ENCODE measurements at places on chromosomes 6 and 20.
A peak's percentile ranks its signal among the peaks of the same experiment; 100 is the strongest.

DNA sequence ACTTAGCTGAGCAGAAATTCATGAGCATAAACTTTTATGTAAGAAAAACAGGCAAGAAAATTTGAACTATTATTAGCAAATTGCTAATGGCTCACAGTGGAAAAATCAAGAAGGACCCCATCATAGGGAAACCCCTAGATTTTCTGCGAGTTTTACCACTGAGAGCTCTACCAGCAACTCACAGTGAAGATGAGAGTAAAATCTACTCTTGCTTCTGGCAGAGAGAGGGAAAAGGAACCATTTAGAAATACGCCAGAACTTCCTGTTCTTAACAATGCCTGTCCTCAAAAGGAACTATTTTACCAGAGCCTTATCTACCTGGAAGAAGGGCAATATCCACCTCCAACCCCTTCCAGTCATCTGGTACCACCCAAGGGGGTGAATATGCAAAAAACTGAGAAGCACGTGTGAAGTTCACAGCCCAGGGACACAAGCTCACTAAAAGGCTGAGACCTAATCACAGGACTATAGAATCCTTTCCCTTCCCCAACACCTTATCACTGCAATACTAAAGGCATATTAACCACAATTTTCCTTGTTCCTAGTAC lies 34.4 kb upstream of the ASF1A start:
- no peak for DNase-seq

GRCh38 chr6:134315189-134315588 lies 2.7 kb downstream of the SGK1 start:
- no peak for DNase-seq

DNA sequence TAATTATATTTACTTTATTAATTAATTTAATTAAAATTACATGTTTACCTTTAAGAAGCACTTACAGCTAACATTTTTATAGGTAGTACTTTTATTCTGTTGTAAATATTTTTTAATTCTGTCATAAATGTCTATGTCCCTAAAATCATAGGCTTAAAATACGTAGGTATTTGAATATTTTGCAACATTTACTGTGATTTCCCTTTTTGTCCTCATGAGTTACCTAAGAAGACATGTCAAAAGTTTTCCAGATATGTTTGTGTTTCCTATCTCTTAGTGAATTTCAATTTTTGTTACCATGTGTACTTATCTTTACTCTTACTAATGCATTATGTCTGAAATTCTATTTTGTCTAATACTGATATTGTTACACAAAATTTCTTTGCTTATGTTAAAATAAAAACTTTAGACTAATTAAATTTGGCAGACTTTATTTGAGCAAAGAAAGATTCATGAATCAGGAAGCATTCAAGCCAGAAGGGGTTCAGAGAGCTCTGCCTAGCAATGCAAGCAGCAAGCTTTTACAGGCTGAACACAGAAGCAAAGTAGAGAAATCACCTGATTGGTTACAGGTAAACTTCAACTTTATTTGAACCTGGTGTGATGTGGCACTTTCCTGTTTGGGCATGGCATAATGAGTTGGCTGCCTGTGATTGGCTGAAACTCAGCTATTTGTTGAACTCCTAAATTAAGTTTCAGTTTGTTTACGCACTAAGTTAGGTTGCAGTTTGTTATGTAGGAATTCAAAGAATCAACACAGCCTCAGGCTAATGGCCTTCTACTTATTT lies 123.2 kb upstream of the TMEM170B start:
- no peak for DNase-seq

DNA sequence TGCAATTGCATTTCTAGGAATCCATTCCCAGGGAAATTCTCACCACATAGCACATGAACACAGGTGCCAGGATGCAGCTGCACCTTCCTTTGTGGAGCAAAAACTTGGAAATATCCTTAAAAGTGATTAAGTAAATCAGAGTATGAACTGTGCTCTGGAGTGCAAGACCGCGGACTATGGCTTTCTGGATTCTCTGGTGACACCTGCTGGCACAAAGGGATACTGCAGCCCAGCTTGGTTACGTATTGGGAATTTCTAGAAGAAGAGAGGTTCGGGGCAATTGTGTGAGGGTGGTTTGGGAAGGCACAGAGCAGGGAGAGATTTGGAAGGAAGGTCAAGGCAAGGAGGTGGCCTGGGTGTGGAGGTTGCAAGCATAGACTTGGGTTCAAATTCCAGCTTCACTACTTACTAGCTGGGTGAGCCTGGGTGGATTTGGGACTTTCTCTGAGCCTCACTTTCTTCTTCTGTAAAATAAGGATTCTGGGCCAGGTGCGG lies 15.9 kb upstream of the PEDS1 start:
- DNase-seq = peak; percentile 51

DNA sequence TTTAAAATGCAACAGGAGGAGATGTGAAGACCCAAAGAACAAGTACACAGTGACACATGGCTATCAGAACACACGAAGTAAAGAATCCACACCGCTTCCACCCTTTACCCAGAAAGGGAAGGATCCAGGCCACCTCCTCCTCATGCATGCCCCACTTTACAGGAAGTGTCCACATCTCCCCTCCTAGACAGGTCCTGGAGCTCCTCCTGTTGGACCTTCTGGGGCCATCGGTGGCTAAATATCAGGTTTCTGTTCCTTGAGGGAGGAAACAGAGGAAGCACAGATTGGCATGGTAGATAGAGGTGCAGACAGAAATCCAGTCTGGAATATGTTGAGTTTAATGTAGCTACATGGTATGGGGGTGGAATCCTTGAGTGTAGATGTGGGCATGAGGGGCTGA lies 10.9 kb downstream of the NINL start:
- peak; percentile 7 for DNase-seq

DNA sequence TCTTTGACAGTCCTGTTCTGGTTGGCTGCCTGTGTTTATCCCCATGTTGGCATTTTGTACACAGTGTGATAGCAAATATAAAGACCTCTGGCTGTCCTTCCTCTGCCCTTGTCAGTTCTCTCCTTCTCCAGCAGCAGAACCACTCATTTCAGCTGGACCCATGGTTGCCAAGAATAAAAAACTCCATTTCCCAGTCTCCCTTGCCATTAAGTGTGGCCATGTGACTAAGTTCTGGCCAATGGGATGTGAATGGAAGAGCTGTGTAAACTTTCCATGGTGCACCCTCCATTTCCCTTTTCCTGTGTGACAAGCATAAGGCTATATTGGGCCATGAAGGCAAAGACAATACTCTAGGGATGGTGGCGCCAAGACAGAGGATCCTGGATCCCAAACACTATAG lies 78.4 kb upstream of the TBC1D7 start:
- no peak for DNase-seq

GRCh38 chr6:21582651-21583050 lies 10.9 kb upstream of the SOX4 start:
- no peak for DNase-seq

DNA sequence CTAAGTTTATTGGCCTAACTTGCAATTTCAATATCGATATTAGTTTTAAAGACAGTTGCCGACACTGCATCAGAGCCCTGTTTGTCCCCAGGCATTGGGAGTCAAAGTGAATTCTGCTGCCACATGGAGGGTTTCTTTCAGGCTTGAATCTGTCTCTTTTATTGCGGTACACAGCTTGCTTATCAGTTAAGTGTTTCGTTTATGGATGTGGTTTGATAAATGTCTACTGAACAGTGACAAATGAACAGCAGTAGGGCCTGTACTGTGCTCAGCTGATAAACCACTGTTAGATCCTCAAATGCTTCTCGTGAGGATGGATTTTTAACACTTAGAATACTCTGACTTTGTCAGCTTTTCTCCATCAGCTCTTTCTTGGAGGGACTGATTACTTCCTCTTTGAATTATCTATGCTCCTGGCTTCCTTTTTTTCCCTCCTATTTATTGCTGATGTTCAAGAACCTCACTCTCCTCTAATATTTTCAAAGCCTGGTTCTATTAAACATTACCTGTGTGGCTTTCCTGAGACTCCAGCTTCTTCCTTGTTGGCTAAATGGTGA lies 240.8 kb downstream of the PLCB1 start:
- DNase-seq = no peak

- DNase-seq = no peak
These were observed 5.6 kb downstream of the PLCG1 start for GRCh38 chr20:41142919-41143318.

DNA sequence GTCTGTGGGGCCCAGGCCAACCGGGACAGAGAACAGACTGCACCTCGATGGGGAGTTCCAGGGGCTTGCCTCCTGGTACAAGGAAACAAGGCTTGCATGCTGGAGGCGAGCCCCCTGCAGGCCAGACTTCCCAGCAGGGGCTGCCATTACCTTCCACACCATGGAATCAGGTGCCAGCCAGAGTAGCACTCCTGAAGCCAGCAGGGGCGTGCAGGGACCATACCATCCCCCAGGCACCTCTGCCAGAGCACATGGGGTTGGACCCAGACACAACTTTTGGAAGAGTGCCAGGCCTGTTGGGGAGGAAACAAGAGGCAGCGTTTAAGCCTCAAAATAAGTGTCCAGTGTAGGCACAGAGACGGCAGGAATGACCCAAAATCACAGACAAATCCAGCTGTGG lies 6.5 kb downstream of the DDO start:
- DNase-seq = no peak

DNA sequence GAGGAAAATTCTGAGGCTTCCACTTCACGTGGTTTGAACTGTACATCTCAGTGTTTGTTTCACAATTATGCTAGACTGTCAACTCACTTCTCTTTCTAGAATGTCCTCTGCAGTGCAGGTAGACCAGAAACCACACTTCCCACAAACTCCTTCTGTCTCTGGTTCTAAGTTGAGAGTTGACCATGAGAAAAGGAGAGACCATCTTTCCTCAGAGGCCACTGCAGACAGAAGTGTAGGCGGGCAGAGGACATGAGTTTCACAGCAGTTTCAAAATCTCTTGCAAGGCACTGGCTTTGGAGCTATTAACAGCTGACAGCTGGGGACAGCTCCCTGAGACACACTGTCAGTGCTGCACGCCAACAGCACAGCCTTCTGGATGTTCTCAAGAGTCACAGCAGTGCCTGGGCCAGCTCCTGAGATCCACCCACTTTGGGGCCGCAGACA lies 55.4 kb upstream of the MOXD1 start:
- DNase-seq = no peak

- no peak for DNase-seq
These were observed 30.7 kb upstream of the ZBP1 start for GRCh38 chr20:57650756-57651483.

DNA sequence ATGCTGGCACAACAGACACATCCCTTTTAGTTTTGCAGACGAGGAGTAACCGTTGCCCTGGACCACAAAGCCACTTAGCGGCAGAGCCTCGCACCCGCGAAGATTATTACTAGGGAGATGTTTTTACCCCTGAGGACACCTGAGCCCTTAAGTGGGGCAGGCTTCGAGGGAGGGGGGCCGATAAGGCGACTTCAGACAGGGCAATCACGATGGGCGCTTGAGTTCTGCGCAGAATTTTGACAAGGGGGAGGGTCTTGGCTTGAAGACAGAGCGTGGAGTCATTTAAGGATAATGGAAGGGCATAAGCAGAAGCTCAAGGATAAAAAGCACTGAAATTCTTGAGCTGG lies 650 bp upstream of the TTK start:
- DNase-seq = no peak

DNA sequence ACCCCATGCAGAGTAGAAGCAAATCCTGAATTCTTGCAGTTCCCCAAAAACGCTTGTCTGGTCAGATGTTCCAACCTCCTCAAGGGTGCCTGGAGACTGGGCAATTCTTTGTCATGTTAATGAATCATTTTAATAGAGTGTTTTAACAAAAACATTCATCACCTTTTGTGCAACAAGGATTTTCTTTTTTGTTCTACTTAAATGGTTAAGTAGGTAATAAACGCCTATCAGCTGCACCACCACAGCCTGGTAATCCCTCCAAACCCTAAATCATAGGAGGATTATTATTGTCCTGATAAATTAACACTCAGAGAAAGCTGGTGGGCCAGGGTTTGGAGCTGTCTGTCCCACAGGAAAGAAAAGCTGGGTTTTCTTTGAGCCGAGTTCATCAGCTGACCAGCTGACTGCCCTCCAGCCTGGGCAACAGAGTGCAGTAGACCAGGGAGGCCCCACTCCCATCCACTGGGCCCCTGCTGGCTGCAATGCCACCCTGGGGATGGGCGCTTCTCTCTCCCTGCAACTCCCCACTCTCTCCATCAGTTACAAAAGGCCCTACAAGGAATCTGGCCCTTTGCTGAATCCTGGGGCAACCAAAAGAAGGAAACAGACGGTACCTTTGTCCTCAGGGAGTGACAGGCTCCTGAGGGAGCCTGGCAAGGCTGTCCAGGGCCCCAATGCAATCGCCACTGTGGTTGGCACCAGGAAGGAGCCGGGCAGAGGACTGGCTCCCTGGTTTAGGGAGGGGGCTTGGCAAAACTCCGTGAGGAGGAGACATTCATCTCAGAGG lies 23.1 kb upstream of the BMP7 start:
- DNase-seq = no peak

- peak; percentile 3 for DNase-seq
These were observed 42.5 kb upstream of the PNISR start for GRCh38 chr6:99467509-99468106.

- DNase-seq = no peak
These were observed 30.9 kb downstream of the RNF146 start for GRCh38 chr6:127297502-127298070.

DNA sequence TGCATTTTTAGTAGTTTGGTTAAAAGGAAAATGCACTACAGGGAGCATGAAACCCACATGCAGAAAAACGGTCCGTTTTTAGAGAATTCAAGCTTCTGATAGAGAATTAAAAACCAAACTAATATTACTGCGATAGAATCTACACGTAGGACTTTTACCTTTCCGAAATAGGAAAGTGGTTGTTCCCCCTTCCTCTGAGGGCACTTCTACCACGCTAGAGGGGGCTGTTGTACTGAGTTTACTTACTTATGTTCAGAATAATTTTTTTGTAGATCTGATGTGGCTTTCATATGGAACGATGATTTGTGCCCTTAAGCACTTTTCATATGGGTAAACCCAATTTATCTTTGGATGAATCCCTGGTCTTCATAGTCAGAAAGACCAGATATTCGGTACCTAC lies 264.3 kb upstream of the PLN start:
- DNase-seq = peak; percentile 19

DNA sequence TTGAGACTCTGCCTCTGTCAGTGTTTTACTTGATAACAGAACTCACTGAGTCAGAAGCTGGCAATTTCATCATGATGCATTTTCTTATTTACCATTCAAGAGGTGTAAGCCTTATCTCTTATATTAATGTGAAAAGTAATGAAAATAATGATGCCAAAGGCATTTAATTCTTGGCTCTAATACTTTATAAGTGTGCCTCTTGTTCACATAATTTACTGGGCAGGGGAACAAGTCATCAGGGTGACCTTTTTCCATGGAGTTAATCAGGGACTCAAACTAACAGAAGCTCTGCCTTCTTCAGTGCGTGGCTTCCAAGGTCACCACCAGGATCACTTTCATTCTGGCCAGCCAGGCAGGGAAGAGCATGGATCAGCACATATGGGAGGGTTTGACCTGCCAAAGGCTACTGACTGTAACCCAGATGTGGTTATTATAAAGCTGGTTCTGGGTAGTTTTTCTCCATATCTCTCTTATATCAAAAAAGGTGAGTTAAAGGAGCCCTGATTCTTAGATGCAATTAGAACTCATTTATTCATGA lies 5.2 kb upstream of the PLCB1 start:
- no peak for DNase-seq

DNA sequence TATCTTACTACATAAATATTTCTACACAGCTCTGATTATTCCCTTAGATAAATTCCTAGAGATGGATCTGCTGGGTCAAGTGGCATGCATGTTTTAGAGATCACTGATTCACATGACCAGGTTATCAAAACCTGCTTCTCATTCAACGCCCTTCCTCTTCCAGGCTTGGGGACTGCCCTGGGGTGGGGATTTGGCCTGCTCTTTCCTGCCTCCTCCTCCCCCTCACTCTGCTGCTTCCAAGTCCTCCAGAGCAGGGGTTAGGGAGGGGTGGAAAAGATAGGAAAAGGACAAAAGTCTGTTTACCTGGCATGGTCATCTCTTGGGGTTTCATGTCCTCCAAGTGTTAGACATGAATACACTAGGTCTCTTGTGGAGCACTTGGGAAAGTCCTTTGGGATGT lies 105.6 kb upstream of the GPR6 start:
- DNase-seq = no peak
